NCI-H2081 treated with DMSO at 0.1 percent for 48 hours (cell line): ENCODE measurements at places on chromosomes 12 and 14.

- no peak for DNase-seq
These were observed 72.8 kb downstream of the GALNT4 start for GRCh38 chr12:89451841-89452251.

- DNase-seq = no peak
These were observed 136.0 kb downstream of the ADGRD1 start for GRCh38 chr12:131089531-131090273.

DNA sequence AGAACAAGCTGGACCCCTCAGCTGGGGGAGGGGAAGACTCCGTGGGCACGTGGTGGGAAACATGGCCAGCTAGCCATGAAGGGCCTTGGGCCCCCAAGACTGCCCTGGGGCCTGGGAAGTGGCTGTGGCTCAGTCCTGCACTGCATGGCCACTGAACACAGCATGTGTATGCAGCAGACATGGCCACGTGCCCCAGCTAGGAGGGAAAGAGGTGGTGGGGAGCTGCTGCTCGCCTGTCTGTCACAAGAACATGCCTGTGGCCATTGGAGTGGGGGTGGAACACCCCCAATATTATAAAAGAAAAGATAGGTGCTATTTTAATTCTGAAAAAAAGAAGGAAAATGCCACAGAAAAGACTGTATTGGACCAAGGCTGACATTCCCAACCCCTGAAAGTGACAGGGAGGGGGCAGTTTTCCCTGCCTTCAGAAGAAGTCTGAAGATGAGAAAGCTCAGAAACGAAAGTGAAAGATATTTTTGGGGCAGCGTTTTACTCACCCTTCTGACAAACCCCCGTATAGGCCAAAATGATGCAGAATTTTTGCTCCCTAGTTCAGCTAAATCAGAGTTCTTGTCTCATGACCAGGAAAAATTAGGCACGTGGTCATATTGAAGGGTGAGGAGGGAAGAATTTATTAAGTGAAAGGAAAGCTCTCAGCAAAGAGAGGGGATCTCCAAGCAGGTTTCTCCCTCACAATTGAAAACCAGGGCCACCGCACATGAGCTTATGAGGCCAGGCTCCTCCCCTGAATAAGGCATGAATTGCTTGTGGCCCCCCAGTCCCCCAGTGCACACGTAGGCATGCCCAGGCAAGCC is 35.2 kb upstream of the PCNX1 start:
- DNase-seq = no peak

DNA sequence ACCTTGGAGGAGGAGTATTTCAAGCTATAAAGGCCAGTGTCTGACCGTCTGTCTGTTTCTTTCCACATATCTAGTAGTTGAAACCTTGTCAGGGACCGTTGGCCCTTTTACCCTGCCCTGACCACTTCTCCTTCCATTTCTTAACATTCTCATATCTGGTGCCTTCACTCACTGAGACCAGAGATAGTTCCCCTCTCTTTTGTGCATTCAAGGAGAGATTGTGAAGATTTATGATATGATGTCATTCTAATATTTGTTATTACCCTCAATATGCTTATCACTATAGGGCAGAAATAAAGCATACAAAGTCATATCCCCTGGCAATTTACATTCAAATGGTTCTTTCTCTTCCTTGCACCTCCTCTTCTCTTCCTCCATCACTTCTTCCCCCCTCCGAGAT is 83.3 kb downstream of the PLXNC1 start:
- no peak for DNase-seq

- no peak for DNase-seq
These were observed 37.9 kb downstream of the SH2B3 start for GRCh38 chr12:111443586-111443985.

GRCh38 chr12:16881986-16882570 is 276.1 kb upstream of the LMO3 start:
- DNase-seq = no peak

DNA sequence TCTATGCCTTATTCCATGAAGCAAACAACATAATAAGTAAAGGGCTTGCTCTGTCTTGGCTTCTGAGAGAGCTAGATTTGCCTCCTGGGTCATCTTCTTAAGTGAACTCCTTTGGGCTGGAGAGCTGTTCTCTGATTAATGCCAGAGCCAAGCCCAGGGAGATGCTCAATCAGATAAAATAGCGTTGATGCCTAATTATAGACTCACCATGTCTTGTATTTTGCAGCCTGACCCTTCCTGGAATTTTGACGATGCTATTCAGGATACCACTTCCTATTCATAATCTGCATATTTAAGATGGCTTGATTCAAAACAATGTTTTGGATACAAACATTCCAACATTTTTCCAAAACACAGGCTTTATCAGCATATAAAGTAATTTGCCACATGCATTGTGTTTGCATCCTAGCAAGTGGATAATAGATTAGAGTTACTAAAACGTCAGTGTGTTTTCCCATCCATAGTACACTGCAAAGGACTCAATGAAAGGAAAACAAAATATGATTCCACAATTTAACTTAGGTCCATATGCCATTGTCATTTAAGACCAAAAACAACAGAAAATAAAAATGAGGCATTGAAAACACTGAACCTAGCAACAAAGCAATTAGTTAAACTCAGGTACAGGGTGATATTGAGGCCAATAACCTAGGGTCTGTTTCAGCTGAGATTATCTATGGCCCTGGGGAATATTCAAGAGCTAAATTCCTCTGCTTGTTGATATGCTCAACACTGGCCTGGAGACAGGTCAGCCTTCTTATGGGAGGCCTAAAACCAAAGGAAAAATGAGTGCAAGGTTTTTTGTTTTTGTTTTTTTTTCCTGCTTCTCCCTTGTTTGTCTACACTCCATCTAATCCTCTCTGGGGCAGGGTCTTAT is 184.2 kb upstream of the FOXN3 start:
- DNase-seq = no peak

DNA sequence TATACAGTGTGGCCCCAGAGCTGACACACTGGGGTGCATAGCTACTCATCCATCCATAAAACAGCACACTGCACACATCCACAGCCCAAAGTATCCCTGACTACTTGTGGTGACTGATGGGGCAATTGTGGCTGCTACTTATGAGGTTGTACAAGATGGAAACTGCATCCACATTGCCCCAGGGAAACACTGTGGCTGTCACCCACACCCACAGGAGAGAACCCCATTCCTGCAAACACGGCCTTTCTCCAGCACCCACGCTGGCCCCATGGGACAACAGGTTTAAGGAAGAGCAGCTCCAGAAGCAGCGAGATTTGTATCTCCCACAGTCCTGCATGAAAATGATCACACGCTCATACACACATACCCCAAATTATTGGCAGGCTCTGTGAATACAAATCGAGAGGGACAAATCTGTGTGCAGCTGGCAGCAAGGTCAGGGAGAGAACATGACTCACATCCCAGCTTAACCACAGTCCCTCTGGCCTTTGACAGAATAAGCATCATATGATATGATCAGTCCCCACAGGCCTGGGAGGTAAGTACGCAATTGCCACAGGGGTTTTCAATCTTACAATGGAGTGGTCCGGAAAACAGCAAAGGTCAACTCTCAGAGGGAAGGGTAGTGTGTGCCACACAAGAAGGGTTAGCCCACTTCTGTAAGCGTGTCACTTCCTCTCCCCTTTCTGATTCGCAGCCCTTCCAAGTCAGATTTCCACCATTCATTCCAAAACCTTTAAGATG is 61.9 kb downstream of the ESR2 start:
- DNase-seq = no peak

- DNase-seq = no peak
These were observed 1.8 kb downstream of the PLBD2 start for GRCh38 chr12:113359939-113360748.

- no peak for DNase-seq
These were observed 17.2 kb downstream of the PEX5 start for GRCh38 chr12:7206691-7207090.

DNA sequence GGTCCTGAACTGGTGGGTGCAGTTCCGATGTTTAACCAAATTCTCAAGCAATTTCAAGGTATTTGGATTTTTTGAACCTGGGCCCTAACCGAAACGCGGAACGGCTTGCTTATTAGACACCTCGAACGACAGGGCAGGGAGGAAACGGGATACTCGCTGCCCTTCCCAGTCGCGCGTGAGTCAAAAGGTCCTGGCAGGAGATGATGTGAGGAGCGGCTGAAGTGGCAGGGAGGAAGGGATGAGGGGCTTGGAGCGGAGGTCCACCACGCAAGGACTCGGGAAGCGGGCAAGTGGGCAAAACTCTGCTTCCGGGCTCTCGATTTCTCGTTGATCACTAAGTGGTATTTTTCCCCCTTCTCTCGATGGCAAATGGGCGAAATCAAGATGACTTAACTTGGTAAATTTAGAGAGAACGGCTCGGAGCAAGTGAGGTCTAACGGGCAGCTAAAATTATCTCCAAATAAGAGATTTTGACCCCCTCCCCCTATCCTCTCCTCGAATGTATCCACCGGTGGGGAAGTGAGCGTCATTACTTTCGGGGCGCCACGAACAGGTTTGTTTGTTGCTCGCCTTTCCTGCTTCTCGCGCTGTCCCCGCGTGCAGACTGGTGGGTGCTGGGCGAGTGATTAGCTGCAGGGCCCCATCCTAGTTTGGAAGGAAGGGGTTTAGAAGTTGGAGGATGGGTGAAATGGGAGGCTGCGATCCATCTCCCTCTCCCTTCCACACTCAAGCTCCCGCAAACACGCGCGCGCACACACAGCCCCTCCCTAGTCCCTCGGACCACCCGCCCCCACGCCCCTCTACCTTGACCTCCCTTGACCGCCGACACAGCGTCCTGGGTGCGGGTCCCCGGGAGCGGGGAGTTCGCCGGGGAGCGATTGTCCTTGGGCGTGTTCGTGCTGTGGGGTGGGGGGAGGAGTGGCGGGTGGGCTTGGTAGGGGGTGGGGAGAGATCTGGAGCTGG is 986 bp upstream of the NTF3 start:
- no peak for DNase-seq

- no peak for DNase-seq
These were observed 11.5 kb upstream of the PCED1B start for GRCh38 chr12:47067771-47068431.

DNA sequence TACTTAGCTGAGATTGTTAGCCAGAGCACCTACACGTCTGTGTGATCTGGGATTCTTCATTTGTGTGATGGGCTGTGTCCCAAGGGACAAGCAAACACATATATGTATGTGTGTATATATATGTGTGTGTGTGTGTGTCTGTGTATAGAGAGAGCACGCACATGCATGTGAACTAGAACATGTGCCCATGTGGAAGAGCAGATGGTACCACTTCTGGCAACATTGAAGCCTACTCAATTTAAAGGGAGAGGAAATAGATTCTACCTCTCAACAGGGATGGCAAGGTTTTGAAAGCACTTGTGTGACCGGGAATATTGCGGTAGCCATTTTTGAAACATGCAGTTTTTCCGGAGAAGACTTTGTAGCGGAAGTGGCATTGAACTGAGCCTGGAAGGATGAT is 1.4 kb downstream of the TOMM20L start:
- no peak for DNase-seq

GRCh38 chr14:80695869-80696268 is 245.7 kb downstream of the CEP128 start:
- DNase-seq = no peak

- no peak for DNase-seq
These were observed 60.1 kb upstream of the RFX4 start for GRCh38 chr12:106522708-106523107.

DNA sequence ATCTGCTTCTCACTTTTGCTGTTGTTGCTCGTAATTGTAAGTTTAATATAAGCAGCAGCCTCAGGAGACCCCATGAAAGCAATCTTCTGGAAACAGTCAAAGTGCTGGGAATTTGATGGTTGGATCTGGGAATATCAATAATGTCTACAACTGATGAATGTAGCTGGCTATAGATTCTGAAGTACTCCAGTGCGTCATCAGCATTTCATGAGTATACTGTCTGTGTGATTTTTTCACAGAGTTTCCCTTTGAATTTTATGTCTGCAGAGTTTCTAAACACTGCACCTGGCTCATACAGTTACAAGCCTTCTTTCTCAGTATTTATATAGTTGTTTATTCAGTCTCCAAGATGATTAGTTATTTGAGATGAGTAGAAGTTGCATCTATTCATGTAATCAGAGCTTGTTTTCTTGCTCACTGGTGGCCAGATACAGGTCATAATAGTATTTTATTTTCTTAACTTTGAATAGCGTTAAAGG is 222.3 kb downstream of the RAD51B start:
- DNase-seq = no peak

GRCh38 chr12:15788233-15789219 is 662 bp downstream of the EPS8 start:
- DNase-seq = no peak

GRCh38 chr14:81392976-81393643 is 7.0 kb downstream of the STON2 start:
- no peak for DNase-seq

DNA sequence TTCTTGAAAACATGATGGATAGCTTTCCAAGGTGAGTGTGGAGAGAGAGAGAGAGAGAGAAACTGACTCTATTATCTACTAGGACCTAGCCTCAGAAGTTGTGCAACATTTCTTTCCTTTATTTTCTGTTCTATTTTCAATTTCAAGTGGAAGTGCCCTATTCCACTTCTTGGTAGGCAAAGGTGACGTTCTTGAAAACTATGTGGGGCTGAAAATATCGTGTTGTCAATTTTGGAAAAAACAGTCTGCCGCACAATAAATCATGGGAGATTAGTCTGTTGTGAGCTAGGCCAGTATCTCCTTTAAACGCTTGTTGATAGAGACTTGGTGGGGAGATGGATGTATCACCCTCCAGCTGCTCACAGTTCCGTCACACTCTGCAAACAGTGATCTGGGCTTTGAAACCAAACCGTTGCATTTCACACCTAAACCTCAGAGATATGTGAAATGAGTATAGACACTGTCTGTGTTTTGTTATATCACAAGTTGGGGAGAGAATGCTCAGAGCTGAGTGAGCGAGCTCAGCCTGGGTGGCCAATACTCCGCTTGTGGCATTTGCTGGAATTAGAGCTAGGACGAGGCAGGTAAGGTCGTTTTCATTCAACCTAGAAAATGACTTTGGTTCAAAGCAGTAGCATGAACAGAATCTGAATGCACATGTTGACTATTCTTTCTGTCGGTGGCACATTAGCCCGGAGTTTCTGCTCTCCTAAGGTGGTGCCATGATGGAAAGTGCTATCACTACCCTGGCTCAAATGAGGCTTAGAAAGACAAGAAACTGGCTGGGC is 75.1 kb upstream of the ST8SIA1 start:
- DNase-seq = no peak

DNA sequence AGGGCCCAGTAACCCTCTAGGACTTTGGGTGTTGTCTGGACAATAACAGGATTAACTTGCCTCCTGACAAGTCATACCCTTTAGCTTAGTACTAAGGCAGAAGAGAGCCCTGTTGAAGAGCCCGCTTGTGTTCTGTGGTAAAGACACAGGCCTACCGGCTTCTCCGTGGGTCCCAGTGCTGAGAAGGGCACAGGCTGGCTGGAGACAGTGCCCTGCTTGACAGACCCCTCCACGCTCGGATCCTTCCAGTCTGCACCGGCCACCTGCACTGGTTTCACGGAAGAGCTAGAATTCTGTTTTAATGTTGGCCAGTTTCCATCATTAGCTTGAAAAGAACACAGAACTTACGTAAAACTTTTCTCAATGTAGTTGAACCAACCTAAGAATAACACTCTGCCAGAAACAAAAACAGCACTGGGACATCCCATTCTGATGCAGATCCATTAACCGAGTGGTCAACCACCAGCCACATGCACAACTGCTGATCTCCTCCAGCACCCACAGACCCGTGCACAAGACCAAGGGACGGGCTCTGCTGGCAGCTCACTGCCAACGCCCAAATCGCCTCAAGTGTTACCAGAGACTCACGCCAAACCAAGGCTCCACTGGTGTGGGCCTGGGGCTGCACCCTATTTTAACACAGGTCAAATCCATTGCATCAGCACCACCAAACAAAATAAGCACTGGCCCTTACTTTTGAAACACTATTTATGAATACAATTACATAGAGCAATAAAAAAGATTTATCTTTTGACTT is 27.1 kb downstream of the ZFYVE21 start:
- no peak for DNase-seq
